Left lung (tissue), 14 donors: ENCODE measurements at places on chromosomes 4 and X.

DNA sequence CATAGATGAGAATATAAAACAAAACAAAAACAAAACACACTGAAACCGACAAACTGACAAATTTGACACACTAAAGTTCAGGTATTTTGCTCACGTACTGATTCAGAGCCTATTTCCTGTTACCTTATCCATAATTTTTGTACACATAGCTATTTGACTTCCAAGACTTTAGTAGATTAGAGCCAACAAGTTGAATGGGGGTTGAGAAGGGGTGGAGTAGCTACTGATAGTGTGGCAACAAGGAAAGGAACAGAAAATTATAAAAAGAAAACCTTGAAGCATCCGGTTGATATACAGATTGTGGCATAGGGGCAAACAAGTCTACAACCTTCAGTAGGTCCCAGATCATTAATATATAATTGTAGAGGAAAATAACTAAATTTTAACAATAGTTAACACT is 92.3 kb upstream of the RASGEF1B start:
- no peak for DNase-seq

GRCh38 chrX:63652086-63652765 is 132.8 kb downstream of the ARHGEF9 start:
- no peak for DNase-seq

DNA sequence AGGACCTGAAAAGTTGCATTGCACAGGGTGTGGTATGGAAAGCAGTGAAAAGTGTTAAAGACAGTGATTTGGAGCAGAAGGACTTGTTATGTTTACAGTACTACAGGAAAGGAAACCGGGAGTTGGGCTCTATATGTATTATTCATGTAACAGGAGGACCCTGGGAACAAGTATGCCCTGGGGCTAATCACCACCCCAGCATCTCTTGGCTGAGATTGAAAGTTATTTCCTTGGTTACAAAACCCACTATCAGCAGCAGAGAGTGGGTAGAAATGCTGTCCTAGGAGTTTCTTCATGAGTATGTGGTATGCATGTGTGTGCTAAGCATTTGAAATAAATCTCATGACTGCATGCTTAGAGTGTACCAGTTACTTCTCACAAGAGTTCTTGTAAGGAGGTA is 46.9 kb downstream of the STK32B start:
- no peak for DNase-seq

GRCh38 chrX:47204970-47205369 is 11.3 kb downstream of the UBA1 start:
- DNase-seq, result no peak

GRCh38 chr4:2913168-2913567 is 50.0 kb downstream of the NOP14 start:
- DNase-seq, result no peak

- DNase-seq, result no peak
These were observed 84.7 kb downstream of the PPA2 start for GRCh38 chr4:105389167-105389566.

DNA sequence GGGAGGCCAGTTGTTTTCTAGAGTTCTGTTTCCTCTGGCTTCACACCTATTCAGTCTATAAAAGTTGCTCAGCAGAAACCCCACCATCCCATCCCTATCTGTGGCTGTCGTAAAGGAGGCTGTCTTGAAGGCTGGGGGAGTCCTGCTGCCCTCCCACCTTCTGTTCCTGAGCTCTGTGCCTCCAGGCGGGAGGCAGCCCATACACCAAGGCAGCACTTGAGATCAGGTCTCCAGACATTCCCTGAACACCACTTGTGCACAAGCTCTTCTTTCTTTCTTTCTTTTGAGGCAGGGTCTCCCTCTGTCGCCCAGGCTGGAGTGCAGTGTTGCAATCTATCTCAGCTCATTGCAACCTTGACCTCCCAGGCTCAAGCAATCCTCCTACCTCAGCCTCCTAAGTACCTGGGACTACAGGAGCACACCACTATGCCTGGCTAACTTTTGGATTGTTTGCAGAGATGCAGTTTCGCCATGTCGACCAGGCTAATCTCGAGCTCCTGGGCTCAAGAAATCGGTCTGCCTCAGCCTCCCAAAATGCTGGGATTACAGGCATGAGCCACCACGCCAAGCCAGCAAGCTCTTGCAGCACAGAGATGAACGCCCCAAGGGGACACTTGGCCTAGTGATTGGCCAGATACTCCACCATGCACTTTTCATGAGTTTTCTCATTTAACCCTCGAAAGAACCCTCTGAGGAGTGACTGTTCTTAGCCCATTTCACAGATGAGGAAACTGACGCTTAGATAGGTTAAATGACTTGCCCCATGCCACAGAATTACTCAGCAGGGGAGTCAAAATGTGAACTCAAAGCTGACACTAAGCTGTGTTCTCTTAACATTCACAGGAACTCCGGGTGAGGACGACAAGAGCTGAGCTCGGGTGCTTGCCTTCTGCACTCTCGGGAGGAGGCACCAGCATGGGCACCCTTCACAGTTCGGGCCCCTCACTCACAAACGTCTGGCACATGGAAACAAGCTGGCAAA is 55.8 kb upstream of the ENPP6 start:
- DNase-seq, result no peak

- no peak for DNase-seq
These were observed 13.3 kb upstream of the AGA start for GRCh38 chr4:177455561-177455970.

DNA sequence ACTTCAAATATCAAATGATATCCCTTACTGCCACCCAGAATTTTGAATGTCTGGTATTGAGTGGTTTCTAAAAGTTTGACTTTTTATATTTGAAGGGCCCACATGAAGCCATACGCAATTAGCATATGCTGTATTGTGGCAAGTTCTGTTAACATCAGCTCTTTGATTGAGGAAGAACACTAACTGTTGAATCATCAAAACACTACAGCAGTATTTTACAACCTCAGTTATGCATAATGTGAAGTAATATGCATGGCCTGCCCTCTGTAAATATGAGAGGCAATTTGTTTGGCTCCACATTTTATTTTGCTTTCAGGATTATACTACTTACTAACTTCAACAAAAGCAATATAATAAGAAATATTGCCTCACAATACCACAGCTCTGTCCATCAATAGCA is 62.2 kb upstream of the DMD start:
- no peak for DNase-seq

GRCh38 chr4:97911236-97911906 is 231.9 kb downstream of the STPG2 start:
- no peak for DNase-seq

- no peak for DNase-seq
These were observed 13.4 kb upstream of the P2RY10 start for GRCh38 chrX:78931814-78932213.

GRCh38 chr4:123244137-123244536 is 152.5 kb upstream of the SPRY1 start:
- DNase-seq, result peak; percentile 35

- DNase-seq, result no peak
These were observed 224.3 kb downstream of the DCLK2 start for GRCh38 chr4:150302553-150302952.

DNA sequence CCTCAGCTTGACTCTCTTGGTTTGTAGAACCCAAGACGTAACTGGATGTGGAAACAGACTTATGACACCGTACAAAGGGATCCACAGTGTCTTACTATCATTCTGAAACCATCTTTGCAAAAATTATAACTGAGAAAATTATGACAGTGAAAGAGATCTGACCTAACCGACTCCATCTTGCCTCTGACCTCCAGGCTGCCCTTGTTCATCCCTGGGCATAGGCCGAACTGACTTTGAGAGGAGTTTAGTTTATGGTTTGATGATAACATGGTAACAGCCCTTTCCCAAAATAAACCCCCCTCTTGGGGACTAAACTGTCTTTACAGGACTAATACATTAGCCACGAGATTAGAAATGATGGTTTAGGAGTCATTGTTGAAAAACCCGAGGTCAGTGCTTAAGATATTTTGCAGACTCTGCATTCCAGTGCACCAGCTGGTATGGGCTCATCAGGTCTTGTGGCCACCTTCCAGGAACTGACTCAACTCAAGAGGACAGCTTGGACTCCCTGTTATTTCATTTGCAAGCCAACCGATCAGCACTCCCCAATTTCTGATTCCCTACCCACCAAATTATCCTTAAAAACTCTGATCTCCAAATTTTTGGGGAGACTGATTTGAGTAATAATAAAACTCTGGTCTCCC is 49.6 kb downstream of the CASP3 start:
- DNase-seq, result no peak

DNA sequence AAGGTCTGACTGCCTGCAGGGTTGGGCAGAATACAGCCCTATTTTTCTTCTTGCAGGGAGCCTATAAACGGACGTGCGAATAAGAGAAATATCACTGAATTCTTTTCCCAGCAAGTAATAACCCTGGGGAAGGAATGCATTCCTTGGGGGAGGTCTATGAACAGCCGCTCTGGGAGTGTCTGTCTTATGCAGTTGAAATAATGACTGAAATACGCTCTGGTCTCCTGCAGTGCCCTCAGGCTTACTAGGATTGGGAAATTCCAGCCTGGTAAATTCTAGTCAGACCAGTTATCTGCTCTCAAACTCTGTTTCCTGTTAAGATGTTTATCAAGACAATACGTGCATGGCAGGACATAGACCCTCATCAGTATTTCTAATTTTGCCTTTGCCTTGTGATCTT is 72.1 kb upstream of the FAM241A start:
- DNase-seq, result no peak

- no peak for DNase-seq
These were observed 56.9 kb upstream of the ABCG2 start for GRCh38 chr4:88215351-88215750.

- no peak for DNase-seq
These were observed 26.5 kb upstream of the CYBB start for GRCh38 chrX:37753384-37753783.

DNA sequence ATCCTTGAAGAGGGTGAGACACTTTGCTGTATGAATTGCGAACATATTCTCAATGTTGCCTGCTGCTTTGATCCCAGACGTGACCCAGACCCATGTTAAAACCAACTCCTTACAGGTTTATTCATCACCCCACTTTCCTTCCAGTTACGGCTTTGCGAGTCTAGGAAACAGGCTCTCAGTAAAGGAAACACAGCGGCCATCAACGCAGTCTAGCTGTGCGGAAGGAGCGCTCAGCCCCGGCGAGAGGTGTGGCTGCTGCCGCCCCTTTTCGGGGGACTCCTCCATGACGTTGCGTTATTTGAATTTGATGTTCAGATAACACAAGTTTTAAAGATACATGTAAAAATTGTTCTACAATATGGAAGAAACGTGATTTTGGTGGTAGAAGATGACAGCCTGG is 206.4 kb upstream of the FAT1 start:
- no peak for DNase-seq

DNA sequence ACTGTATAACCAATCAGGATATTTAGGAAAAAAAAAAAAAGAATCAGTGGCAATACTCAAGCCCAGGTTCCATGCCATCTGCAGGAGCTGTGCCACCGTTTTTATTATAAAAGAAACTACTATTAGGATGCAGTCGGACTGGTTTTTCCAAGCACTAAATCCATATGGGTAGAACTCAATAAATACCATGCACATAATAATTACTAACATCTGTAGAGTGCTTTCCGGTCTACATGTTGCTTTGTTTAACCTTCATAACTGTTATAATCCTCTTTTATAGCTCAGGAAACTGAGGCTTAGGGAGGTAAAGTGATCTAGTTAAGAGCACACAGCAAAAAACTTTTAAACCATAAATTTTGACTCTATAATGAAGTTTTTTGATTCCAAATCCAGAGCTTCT is 24.0 kb downstream of the ARSJ start:
- no peak for DNase-seq

DNA sequence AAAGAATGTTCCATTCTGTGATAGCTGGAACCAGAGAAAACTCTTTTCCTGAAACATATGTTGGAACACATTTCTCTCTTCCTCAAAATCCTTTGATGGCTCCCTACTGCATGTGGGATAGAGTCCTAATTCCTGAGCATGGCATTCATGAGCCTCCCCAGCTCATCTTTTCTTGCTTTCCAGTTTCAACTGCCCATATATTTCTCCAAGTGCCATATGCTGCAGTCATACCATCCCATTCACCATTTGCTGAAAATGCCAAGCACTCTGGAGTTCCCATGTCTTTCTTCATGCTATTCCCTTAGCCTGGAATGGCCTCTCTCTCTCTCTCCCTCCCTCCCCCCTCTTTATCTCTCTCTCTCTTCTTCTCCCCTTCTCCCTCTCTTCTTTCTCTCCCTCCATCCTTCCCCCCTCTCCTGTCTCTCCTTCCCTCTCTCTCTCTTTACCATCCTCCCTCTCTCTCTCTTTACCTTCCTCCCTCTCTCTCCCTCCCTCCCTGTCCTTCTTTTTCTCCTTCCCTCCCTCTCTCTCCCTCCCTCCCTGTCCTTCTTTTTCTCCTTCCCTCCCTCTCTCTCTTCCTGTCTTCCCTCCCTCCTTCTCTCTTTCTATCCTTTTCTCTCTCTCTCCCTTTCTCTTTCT is 134.1 kb upstream of the GPC4 start:
- DNase-seq, result no peak

GRCh38 chrX:22968494-22968893 is 31.3 kb upstream of the DDX53 start:
- DNase-seq, result no peak

- DNase-seq, result no peak
These were observed 188.8 kb upstream of the TECRL start for GRCh38 chr4:64598066-64598465.

GRCh38 chrX:6448003-6448402 is 86.9 kb downstream of the VCX3A start:
- DNase-seq, result no peak

DNA sequence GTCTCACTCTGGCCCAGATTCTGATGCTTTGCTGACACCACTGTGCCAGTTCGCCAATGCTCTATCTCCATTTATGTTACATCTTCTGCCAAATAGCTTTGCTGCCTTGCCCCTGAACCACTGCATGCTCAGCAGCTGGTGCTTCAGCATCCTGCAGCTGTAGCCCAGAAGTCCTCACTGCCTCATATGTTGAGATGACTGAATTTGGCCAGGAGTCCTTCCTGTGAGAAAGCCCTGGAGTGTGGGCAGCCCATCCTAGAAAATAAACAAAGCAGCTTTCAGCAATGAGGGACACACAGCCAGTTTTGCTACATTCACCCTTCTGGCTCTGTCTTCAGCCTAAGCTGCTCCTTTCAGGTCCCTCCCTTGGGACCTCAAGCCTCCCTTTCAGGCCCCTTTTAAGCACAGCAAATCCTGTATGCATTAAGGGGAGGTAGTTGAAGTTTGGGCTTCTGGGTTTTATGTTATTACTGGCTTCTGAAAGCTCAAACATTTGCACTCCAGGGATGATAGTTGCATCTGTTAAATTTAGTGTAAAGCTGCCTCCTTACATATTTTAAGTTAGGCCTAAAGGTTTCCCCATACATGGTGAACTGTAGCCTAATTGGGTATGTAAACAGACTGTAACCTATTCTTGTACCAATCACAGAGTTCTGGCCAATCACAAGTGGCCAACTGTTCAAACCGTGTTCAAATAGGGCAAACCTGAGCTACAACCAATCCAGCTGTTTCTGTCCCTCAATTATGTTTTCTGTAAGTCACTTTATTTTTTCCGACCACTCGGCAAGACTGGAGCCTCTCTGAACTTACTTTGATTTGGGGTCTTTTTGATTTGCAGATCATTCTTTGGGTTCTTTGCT is 2.1 kb upstream of the TMEM165 start:
- DNase-seq, result no peak

DNA sequence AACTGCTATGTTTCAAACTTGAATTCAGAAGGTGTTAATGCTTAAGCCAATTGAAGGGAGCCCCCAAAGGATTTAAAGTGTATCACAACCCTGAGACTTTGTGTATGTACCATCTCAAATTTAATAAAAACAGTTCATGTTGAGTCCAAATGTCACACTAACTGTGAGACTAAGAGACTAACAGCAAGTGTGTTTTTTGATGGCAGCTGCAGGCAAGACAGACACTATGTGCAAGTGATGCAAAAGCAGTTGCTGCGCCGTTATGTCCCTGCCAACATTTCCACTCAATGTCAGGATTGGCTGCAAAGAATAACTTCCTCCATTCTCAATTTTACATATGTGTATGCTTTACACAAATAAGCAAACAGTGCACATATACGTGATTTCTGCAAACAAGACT is 594.6 kb downstream of the IL15 start:
- DNase-seq, result no peak
